Hippocampal formation (tissue), 2 donors: ENCODE measurements at places on chromosomes 2 and 18.

DNA sequence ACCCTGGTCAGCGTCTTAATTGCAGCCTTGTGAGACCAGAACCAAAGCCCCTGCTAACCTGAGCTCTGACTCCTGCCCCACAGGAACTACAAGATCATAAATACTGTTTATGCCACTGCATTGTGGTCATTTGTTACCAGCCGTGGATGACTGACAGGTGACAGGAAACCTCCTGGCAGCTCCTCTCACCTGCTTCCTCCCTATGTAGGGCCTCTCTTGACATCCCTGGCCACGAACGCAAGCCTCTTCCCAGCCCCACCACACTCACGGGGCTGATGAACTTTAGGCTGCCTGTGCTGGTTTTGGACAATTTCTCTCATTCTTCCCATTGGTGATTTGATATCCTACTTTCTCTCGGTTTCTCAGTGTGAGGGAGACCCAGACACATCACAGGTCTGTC, 357.2 kb upstream of the MYT1L start:
- no peak for DNase-seq

GRCh38 chr2:239778861-239779558, 246.1 kb downstream of the NDUFA10 start:
- no peak for DNase-seq

DNA sequence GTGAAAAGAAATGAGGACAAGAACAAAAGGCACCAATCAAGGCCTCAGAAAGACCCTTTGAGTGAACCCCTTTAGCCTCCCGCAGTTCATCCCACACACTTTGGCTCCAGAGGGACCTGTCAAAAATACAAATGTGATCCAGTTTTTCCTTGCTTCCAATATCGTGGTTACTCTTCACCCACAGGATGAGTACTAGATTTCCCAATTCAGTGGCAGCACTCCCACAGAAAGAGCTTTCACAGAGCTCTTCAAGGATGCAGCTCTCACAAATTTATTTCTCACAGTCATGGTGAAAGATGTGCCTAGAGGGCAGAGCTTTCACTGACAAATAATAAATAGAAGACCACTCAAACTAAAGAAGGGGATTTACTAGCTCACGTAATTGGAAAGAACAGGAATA, 3.0 kb upstream of the GFPT1 start:
- no peak for DNase-seq

GRCh38 chr2:152348388-152348787, 13.4 kb downstream of the FMNL2 start:
- no peak for DNase-seq

DNA sequence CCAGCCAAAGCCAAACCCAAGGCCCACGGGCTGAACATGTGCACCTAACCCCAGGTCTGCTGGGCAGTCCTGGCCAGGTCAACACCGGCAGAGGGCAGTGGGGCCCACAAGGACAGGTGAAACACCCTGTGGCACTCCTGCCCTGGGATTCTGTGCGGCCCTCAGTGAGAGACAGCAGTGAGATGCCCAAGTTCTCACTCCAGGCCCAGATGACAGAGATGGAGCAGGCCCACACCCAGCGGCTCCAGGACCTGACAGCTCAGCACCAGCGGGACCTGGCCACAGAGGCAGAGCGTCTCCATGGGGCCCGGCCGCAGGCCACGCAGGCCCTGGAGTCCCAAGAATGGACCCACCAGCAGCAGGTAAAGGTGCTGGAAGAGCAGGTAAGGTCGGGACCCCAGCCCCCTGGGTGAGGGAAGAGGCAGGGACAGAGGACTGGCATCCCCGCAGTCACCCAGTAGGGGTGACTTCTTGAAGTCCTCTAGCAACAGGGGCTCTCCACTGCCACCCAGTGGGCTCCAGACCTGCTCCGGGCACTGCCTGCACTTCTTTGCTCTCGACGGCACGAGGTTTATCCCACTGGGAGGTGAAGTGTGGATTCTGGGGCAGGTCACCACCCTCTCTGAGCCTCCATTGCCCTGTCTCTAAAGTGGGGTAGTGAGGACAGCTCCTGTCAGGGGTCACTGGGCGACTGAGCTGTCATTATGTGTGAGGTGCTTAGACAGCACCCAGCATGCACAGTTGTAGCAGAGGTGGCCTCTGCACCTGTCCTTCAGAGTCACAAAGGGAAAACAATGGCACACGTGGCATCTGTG, 8.8 kb upstream of the SNED1 start:
- DNase-seq, result no peak

- no peak for DNase-seq
Measured at GRCh38 chr2:71547616-71548285, 94.4 kb downstream of the DYSF start.

DNA sequence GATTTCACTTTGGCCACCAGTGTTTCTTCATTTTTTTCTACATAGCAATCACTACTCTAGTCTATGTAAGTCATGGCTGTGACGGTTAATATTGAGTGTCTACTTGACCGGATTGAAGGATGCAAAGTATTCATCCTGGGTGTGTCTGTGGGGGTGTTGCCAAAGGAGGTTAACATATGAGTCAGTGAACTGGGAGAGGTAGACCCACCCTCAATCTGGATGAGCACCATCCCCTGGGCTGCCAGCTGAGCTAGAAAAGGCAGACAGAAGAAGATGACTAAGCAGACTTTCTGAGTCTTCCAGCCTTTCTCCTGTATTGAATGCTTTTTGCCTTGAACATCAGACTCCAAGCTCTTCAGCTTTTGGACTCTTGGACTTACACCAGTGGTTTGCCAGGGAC, 265.0 kb upstream of the SLC8A1 start:
- no peak for DNase-seq

DNA sequence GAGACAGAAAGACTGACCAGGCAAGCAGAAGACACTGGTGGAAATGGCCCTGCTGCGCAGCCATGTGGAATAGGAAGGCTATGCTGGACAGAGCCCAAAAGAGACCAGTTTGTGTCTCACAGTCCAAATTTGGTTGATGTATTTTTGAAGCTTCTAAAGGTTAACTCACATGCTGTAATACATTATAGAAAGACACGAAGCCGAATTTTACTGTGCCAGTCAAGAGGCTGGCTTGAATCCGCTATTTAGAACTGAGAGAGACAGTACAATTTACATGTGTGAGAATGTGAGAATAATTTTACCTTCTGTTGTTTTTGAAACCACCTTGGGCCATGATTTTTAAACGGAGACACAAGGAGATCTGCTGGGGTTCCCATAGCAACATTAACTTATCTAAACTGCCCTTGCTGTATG, 113.6 kb downstream of the METTL8 start:
- DNase-seq, result no peak

- no peak for DNase-seq
Measured at GRCh38 chr2:158775273-158776027, 19.7 kb upstream of the DAPL1 start.

- no peak for DNase-seq
Measured at GRCh38 chr18:72427721-72428120, 116.4 kb downstream of the CBLN2 start.

GRCh38 chr18:2304378-2305175, 266.7 kb downstream of the METTL4 start:
- DNase-seq, result no peak

DNA sequence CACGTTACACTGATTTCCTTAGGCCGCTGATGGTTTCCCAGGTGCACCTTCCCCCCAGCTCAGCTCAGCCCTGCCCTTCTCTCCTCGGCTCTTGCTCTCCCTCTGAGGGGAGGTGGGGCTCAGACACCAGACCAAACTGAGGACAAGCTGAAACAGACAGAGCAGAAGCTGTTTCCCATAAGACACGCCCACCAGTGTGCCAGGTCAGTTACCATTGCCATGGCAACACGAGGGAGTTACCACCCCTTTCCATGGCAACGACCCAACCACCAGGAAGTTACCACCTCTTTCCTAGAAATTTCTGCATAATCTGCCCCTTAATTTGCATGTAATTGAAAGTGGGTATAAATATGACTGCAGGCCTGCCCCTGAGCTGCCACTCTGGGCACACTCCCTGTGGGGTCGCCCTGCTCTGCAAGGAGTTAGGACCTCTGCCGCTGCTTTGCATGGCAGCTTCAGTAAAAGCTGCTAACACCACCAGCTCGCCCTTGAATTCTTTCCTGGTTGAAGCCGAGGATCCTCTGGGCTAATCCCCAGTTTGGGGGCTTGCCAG, 120.9 kb upstream of the SMIM21 start:
- no peak for DNase-seq

DNA sequence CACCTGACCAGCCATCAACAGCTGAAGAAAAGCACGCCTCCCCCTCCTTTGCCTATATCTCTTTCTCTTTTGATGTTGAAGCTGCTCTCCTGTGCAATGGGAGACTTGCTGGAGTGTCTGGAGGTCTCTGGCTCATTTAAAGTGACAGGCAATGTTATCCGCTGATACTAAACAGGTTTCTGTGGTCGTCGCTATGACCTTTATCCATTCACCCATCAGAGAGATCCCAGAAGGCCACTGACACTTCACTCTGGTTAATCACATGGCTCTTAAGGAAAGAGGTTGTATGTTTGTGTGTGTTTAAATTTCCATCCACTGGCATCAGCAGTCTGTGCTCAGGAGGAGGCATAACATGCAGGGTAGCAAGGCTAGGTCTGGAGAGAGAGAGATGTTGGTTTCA, 277.3 kb downstream of the MTX2 start:
- no peak for DNase-seq

- no peak for DNase-seq
Measured at GRCh38 chr2:180101846-180102245, 94.7 kb upstream of the CWC22 start.
